Activated T-cell treated with anti-CD3 and anti-CD28 coated beads, Interleukin-2, amount 50 U/mL, for 4 hours (primary cell): ENCODE measurements at places on chromosomes 13 and 19. TPM values are rescaled to one million over a fixed set of nuclear protein-coding genes. Genes with fewer than 3 reads are reported as not detected.

The YIF1B gene
- 60.1 TPM for total RNA-seq

The MEDAG gene
- total RNA-seq = not detected

The COX7A1 gene
- total RNA-seq = not detected

- DNase-seq = no peak
These were observed 3.0 kb upstream of the C19orf81 start for GRCh38 chr19:50646074-50646807.

GRCh38 chr13:39822437-39822836, 167.0 kb downstream of the COG6 start:
- DNase-seq = no peak

- DNase-seq = no peak
These were observed 5.4 kb upstream of the ARGLU1 start for GRCh38 chr13:106573284-106573846.

GRCh38 chr19:3276341-3276799, 51.9 kb downstream of the CELF5 start:
- DNase-seq = peak; percentile 47

- no peak for DNase-seq
These were observed 3.9 kb downstream of the OSCAR start for GRCh38 chr19:54096617-54097106.

GRCh38 chr13:110447058-110447511, 114.4 kb downstream of the RAB20 start:
- no peak for DNase-seq
